Upper lobe of right lung (tissue), 1 donor: ENCODE measurements at places on chromosomes 13 and 19.

DNA sequence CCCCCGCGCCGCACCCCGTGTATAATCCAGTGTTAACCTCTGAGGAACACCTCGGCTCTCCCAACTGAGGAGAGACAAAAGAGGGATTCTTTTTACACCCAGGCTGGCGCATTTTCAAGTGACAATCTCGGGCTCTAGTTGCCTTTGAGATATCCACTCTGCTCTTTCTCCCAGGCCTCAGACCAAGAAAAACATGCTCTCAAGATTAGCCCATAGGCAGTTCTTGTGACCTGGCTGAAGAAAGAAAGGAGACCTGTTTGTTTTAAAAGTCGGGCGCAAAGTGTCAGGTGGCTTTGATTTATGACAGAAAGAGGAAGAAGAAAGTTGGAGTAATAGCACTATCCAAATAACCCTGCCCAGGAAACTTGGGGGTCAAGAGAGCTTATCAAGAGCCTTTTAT, 27.3 kb downstream of the SHISA2 start:
- no peak for DNase-seq

DNA sequence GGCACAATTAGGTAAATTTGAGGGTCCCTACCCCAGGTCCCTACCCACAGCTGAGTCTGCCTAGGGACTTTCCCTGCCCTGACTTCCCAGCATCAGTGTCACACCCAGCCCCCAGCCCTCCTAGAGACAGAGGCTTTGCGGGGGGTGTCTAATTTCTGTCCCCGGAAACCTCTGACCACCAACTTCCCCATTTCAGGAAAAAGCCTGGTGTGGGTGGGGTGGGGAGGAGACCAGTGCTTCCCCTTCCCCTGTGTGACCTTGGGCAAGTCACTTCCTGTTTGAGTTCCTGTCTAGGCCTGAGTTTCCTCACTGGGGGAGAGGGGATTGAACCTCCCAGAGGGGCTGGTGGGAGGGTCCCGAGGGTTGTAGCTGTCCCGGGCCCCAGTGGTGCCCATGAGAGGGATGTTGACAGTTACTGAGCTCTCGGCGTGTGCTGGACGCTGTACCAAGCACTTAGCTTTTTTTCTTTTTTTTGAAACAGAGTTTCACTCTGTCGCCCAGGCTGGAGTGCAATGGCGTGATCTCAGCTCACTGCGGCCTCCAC, 7.9 kb downstream of the VASP start:
- peak; percentile 74 for DNase-seq

DNA sequence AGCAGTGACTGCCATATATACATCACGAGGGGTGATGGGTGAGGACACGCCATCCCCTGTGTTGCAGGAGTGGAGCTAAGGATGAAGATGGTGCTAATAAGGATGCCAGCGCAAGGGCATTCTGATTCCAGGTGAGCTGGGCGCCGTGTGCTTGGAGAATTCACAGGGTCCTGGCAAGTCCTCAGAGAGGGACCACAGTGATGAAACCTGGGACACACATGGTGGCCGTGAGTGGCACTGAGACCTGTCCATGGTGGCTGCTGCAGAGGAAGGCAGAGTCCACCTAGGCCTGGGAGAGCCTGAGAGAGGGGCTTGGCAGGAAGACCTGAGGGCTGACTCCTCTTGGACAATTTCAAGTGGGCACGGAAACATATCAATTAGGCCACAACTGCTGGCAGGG, 65.2 kb downstream of the RFX2 start:
- no peak for DNase-seq

DNA sequence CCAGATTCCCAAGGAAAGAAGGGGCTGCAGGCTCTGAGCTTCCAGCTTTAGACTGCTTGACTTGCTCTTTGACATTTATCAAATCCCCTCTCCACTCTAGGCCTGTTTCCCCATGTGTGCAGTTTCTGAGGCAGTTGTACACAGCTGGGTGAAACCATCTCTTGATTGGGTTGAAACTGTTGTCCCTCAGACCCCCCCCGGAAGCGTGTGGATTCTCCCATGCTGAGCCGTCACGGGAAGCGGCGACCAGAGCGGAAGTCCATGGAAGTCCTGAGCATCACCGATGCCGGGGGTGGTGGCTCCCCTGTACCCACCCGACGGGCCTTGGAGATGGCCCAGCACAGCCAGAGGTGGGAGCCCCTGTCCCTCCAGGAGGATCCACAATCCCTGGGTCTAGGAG, 19.7 kb downstream of the BRSK1 start:
- DNase-seq, result no peak

DNA sequence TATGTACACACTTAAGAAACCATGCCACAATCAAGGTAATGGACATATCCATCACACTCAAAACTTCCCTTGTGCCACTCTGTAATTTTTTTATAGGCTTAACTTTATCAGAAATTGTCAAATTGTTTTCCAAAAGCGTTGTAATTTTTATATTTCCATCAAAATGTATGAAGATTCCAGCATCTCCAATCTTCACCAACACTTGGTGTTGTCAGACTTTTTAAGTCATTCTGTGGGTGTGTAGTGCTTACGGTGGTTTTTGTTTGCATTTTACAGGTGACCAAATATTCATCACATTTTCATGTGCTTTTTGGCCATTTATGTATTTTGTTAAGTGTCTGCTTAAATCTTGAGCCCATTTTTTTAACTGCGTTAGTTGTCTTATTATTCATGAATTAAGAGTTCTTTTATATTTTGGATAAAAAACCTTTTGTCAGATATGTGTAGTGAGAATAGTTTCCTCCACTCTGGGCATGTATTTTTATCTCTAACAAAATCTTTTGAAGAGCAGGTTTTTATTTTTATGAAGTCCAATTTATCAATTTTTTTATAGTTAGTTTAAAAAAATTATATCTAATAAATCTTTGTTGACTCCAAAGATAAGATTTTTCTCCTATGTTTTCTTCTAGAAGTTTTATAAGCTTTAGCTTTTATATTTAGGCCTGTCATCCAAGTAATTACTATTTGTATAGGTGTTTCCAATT, 4.6 kb upstream of the ZNF45 start:
- DNase-seq, result no peak
